ENCODE measurements at places on chromosomes 13 and 19.

DNA sequence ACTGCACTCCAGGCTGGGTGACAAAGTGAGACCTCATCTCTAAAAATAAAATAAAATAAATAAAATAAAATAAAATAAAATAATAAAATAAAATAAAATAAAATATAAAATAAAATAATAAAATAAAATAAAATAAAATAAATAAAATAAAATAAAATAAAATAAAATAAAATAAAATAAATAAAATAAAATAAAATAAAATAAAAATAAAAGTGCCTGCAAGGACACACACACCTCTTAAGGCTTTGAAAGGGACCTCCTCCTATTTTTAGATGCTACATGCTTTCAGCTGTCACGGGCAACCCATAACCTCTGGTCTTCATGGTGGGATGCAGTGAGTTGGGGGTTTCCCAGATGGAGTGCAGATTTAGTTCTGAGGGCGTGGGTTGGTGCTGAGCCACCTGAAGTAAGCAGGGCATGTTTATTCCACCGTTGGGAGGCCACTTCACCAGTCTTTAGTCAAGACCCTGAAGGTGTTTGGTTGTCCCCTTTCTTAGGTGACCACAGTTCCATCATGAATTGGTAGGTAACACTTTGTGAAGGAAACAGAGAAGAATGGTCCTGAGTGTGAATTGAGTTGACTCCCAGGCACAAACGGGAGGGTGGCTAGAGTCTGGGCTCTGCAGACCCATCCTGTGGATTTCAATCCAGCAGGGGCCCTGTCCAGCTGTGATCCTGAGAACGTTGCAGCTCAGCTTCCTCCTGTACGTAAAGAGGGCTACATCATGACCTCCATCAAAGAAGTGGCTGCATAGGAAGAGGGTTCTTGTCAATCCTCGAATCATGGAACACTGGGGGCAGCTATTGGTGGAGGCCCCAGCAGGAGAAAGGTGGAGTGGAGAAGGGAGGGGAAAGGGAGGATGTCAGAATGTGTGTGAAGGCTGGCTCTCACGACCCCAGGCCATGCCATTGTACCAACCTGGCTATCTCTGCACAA lies 234.2 kb downstream of the ZNF536 start:
- DNase-seq = no peak

DNA sequence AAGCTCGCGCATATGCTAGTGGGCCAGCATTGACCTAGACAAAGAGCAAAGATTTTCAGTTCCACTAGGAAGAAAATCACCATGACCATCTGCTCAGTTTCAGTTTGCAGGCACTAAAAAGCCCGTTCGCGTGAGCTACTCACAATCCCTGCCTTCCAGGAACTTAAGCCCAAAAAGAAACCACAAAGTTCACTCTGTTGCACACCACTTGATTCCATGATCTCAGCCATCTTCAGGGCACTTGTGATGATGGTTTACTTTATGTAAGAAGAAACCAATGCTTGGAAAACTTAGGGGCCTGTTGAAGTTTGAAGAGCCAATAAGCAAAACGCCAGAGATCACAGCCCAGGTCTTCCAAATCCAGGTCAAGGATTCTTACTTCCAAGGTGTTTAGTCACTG lies 45.0 kb upstream of the SLC15A1 start:
- no peak for DNase-seq

DNA sequence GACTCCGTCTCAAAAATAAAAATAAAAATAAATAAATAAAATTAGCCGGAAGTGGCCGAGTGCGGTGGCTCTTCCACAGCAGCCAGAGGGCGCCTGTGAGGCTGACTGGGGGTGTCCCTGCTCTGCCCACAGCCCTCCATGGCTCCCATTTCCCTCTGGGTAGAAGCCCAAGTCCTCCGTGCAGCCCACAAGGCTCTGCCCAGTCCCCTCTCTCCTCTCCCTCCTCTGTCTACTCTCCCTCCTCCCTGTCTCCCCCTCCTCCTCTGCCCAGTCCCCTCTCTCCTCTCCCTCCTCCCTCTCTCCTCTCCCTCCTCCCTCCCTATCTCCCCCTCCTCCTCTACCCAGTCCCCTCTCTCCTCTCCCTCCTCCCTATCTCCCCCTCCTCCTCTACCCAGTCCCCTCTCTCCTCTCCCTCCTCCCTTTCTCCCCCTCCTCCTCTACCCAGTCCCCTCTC lies 20.4 kb downstream of the MISP start:
- no peak for DNase-seq

GRCh38 chr19:50513746-50514345 lies at the start of gene ASPDH:
TSS of gene ASPDH (minus strand) at chr19:50513913. CDS start at chr19:50513823, 90 bp downstream.
- DNase-seq = no peak

GRCh38 chr13:26983543-26984320 lies 187.9 kb downstream of the USP12 start:
- DNase-seq = no peak

DNA sequence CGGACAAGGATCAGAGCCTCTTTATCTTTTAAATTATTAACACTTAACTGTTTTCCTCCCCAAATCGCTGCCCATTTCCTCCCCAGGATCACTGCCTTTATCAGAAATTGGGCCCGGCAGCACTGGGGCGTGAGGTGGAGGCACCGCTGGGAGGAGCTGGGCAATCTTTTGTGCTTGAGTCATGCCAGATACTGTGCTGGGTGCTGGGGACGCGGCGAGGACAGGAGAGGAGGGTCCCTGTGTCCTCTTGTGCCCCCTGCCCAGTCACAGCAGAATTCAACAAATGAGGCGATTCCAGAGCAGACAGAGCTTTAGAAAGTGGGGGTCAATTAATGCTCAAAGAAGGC lies 347.8 kb downstream of the ZNF536 start:
- DNase-seq = no peak

DNA sequence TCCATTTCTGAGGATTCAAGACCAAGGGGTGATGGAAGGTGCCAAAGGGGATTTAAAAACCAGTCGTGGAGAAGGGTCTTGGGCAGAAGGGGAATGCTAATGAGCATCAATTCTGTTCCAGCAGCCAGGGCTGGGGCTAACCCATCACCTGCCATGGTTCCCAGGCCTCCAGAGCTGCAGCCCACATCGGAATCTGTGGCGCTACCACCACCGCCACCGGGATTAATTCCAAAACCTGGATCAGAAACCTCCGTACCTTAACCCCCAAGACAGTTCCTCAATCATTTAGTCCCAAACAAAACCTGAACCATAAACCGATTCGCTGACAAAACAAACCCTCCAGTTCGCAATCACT lies 583 bp downstream of the ZNF615 start:
- no peak for DNase-seq

DNA sequence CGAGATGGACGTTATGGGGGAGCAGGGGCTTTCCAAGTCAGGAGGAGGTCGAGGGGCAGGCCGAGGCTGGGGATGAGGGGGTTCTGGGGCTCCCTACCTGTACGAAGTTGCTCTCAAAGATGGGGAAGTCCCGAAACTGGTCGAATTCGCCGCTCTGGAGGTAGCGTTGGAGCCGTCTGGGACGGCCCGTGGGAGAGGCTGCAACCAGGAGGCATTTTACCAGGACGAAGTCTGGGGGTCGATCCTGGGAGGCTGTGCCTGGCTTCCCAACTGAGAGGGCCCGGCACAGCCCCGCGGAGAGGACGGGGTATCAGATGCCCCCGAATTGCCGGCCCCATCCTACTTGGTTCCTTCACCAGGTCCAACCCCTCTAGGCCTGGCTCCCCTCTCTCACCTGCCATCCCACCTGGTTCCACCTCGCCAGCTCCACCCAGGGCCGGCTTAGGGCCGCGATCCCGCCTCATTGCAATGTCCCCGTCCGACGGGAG lies 527 bp upstream of the EMC10 start:
- DNase-seq = no peak

DNA sequence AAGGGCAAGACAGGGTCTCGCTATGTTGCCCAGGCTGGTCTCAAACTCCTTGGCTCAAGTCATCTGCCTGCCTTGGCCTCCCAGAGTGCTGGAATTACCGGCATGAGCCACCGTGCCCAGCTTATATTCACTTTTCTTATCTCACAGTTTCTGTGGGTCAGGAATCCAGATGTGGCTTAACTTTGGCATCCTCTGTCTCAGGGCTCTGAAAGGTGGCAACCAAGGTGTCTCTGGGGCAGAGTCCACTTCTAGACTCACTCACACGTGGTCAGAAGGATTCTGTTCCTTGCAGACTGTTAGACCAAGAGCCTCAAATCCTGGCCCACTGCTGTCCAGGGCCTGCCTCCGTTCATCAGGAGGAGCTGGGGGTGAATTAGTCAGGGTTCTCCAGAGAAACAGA lies 7.6 kb upstream of the LMNB2 start:
- no peak for DNase-seq

DNA sequence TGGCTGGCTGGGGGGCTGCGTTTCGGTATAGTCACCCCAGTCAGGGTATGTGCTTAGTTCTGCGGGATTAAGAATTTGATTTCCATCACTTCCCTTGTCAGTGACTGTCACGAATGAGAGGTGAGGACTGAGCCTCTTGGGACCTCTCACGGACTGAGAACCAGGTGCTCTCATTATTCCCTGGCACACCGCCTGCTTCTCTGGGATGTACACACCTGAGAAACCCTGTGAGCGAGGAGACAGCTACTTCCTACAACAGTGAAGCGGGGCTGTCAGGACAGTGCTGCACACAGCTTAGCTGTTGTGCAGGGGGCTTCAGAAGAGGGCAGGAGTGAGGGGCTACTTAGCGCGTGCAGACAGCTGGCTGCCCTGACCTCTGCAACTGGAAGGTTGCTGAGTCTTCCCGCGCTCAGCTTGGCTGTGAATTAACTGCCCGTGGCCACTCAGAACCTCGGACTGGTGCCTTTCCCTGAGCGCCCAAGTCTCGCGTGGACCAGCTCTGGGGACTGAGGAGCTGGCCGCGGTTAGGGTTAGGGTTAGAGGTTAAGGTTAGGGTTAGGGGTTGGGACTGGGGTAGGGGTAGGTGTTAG lies 65.3 kb upstream of the MCF2L start:
- no peak for DNase-seq

DNA sequence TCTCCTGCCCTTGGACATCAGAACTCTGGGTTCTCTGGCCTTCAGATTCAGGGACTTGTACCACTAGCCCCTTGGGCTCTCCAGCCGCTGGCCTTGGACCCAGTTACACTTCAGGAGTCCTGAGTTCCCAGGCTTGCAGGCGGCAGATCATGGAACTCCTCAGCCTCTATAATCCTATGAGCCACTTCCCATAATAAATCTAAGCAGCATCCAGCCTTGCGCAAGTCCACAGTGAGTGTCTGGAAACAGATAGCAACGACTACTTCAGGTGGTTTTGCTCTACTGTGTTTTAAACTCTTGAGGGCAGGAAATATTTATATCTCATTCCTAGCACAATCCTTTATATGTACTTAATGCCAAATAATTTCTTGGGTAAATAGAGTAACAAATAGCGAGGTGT lies 92.3 kb downstream of the COL4A1 start:
- DNase-seq = no peak

All from right hindlimb (tissue), 1 donor.